ENCODE measurements at places on chromosomes 1 and 21.
A peak's percentile ranks its signal among the peaks of the same experiment; 100 is the strongest.

DNA sequence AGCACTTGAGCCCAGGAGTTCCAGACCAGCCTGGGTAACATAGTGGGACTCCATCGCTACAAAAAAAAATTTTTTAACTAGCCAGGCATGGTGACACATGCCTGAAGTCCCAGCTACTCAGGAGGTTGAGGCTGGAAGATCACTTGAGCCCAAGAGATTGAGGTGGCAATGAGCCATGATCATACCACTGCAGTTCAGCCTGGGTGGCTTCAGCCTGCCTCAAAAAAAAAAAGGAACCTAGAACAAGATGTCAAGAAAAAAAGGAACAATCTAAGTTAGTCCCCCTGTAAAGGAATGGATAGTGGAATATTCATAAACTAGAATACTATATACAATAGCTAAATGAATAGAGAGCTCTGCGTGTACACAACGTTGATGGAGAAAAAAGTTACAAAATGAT lies 14.4 kb downstream of the NSL1 start:
- no peak for DNase-seq

- DNase-seq: no peak
Observed at GRCh38 chr1:117146575-117147340, 25.2 kb upstream of the TRIM45 start.

DNA sequence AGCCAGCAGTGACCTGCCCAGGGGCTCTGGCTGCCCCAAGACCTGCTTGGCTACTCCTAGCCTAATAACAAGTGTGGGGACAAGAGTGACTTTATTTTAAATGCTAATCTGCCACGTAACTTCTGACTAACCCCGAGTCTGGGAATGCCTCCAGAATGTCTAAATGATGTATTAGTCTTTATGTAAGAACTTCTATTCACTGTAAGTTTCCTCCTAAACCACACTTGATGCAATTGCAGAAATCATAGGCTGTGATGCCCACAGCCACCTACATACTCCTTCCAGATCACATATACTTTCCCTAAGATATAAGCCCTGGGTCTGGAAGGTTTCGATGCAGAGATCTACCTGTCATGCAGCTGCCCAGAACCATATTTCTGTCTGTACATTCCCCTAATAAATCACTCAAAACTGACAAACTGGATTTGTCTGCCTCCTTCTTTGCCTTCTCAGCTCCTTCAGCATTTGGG lies 5.9 kb upstream of the VPS45 start:
- DNase-seq: no peak

DNA sequence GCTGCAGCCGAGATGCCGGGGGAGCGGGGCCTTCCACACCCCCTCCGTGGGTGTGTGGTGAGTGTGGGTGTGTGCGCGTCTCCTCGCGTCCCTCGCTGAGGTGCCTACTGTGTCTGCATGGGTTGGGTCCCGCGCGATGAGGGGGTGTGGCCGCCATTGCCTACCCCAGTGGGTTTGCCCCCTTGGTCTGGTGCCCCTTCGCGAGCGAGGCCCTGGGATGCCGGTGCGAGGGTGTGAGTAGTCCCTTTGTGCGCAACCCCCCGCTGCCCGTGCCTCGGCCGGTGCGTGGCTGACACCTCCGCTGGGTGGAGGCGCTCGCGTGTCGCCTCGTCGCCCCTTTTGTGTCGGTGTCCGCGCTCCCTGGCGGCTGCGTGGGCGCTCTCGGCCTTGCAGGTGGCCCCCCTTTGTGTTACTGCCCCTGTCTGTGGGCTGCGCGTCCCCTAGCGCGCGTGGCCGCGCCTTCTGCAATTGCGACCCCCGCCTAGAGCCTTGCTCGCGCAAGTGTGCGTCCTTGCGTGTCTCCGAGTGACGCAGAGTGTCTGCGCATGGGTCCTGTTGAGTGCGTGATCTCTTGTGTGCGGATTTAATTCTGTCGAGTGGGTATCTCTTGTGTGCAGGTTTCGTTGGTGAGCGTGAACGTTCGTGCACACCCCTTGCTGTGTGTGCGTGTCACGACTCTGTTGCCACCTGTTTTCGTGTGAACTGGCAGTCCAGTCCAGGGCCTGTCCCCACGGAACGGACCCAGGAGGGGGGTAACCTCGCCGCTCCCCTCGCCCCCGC lies 553 bp downstream of the TTC3 start:
- DNase-seq: peak; percentile 40

DNA sequence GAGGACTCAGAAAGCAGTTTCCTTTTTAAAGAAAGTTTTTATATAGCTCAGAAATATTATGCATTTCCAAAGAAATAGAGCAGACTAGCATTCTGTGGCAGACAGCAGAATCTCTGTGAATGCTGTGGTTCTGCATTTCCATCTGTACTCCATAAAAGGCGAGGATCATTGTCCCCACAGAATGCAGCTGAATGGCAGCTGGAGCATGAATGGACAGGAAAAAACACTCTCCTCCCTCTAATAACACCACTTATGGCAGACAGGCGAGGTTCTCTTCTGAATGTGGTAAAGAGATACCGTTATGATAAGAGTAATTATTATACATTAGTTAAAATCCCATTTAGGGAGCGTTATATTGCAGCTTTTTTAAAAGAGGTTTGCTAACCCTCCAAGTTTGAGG lies 81.4 kb upstream of the WLS start:
- DNase-seq: no peak

DNA sequence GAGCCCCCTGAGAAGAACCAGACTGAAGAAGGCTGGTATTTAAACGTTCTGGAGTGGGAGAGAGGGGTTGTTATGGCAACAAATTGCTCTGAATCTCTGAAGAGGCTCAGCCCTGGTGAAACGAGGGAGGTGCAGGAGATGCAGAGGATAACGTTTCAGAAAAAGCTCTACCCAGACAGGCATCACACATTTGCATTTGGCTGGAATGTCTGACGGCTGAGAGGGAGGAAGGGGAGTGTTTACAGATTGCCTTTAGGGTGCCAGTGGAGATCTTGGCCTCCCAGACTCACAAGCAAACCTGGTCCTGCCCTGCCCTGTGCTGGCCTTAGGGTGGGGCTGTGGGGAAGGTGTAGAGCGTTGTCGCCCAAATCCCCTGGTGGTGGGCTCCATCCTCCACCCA lies 169.0 kb upstream of the AJAP1 start:
- DNase-seq: no peak

DNA sequence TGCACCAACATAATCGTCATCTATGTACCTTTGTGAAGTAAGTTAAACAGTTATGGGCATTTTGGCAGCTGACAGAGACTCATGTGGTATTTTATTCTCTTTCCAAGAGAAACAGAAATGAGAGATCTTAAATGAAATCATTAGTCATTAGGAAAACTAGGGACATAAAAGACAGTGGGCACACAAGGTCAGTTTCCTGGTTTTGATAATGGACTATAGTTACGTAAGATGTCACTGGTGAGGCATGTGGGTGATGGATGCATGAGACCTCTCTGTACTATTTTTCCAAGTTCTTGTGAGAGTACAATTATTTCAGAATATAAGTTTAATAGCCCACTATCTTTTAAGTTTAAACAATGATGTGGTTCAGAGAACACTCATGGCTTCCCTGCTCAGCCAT lies 216.9 kb downstream of the APP start:
- no peak for DNase-seq

GRCh38 chr1:202237052-202237451 lies 43.5 kb downstream of the LGR6 start:
- no peak for DNase-seq

DNA sequence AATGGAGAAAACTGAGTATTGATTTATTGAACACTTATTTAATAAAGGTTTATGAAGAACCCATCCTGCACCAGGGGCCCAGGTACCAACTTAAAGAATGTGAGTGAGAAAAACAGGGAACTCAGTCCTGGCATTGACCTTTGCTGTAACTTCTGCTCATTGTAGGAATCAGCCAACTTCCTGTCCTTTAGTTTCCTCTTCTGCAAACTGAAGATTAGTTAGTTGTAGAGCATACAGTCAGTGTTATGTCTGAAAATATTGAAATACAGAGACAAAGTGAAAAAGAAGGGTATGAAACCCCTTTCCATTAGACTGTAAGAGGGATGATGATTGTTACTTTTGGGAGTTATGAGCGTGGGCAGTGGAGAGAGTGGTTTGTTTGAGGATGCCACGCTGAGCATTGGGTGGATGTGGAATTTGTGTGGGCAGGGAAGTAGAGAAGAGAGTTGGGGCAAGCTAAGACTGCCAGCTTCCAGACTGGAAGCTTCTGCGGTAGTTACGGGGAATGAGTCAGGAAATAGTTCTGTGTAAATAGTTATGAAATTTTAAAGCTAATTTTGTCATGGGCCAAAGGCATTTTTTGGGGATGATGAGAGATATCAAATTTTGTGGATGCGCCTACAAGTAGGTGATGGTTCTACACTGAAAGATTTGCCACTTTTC lies 89.2 kb downstream of the GPR88 start:
- DNase-seq: no peak

DNA sequence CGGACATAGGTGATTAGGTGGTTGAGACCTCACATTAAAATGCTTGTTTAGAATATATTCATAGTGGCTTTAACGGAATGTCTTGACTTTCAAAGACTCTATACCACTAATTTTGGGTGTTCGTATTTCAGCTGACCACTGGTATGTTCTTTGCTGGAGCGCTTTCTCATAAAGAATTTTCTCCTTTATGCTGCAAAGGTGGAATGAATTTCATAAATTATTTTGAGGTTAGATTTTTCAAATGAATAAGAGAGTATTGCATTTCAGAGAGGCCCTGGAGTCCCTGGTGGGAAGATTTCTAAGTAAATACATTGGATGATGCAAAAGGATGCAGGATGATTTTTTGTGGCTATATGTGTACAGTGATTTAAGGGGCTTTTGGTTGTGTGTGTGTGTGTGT lies 55.8 kb downstream of the HUNK start:
- no peak for DNase-seq

- DNase-seq: no peak
Observed at GRCh38 chr1:9755441-9755995, 68.2 kb downstream of the CLSTN1 start.

GRCh38 chr1:147579934-147580537 lies 38.7 kb downstream of the BCL9 start:
- DNase-seq: no peak

GRCh38 chr1:112141301-112141700 lies 151.8 kb upstream of the KCND3 start:
- no peak for DNase-seq

DNA sequence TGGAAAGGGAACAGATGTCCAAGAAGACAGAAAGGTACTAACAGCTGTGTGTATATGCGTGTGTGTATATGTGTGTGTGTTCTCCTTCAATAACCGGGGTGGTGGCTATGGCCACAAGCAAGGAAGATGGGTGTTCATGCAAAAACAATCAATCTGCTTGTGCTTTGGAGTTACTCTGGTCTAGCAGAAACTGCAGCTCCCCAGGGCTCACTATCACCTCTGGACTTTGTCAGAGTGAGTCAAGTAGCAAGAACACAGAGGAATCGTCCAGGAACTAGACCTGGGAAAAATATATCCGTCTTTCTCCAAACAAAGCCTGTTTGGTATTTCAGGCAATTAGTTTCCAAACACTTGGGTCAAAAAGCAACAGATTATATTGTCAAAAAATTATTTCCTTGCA lies 68.6 kb downstream of the GNG12 start:
- DNase-seq: no peak

- DNase-seq: no peak
Observed at GRCh38 chr1:41792485-41792770, 126.3 kb downstream of the HIVEP3 start.

- no peak for DNase-seq
Observed at GRCh38 chr21:32325706-32326105, 27.1 kb downstream of the MRAP start.

DNA sequence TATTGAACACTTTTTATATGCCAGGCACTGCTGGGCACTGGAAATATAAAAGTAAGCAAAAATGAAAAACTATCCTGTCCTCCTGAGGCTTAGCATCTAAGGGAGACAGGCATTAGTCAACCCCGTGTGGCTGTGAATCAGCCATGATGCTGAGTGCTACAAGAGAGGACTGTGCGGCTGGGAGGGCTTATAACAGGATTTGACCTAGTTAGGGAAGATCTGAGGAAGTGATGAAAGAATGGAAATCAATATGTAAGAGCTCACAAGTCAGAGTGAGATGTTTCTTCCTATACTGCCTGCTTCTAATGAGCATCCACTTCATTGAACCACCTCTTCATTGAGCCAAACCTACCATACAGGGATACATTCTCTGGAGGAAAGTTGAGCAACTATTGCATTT lies 15.1 kb downstream of the TRIM45 start:
- DNase-seq: no peak

DNA sequence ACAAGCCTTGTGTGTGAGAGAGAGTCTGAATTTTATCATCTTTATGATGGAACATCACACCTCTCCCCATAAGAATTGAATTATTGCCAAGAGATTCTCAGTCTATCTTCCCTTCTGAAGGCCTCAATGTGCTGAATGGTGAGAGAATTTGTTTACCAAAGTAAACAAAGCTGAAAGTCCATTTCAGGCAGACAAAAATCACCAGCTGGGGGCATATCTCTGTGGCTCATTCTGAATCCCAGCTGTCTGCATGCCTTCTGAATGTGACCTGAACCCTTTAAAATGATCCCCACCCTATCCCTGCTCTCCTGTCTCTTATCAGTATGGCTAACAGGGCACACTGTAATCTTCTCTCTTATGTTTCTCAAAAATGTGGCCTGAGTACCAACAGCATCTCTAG lies 99.1 kb upstream of the CAMK1G start:
- DNase-seq: no peak

DNA sequence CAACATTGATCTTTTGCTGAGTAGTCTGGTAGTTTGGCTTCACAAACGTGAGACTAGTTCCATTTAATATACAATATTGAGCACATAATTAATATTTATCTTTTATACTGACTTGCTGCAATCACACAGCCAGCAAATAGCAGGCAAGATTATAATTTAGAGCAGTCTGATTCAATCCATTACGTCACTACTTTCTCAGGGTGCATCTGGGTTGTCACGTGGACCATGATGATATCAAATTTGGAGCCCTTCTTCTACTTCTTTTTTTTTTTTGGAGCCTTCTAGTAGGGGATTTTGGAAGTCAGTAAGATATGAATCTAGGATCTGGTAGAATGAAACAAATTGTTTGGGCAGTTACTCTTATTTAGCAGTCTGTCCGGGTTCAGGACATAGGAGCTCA lies 100.6 kb upstream of the SLC5A9 start:
- DNase-seq: no peak

GRCh38 chr1:40341491-40342380 lies 24.6 kb upstream of the COL9A2 start:
- DNase-seq: no peak
